ENCODE measurements at places on chromosomes 6 and 20.

DNA sequence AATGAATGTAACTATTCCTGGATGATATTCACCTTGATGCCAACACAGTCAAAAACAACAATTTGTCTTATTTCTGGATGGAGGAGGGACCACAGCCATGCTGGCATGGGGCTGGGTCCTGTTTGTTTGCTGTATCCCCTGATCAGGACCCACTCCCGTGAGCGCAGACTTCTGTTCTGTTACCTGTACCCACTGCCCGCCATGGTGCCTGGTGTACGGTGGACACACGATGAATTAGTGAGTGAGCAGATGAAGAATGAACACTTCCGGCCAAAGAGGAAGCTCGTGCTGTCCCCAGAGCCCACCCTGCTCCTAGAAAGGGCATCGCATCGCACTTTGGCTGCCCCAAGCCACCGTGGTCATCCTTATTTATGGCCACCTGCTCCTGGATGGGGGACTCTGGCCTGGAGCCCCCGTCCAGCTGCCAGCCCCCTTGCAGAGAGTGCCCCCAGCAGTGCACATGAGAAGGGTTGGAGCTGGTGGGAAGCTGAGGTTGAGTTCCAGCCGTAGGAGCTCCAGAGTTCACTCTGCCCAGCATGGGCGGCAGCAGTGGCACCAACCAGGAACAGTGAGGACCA, 100.9 kb downstream of the BMP7 start:
- DNase-seq: no peak

- DNase-seq: no peak
Observed at GRCh38 chr6:151384151-151384550, 7.2 kb downstream of the ZBTB2 start.

- DNase-seq: no peak
Observed at GRCh38 chr20:25280051-25280573, 32.2 kb downstream of the PYGB start.

DNA sequence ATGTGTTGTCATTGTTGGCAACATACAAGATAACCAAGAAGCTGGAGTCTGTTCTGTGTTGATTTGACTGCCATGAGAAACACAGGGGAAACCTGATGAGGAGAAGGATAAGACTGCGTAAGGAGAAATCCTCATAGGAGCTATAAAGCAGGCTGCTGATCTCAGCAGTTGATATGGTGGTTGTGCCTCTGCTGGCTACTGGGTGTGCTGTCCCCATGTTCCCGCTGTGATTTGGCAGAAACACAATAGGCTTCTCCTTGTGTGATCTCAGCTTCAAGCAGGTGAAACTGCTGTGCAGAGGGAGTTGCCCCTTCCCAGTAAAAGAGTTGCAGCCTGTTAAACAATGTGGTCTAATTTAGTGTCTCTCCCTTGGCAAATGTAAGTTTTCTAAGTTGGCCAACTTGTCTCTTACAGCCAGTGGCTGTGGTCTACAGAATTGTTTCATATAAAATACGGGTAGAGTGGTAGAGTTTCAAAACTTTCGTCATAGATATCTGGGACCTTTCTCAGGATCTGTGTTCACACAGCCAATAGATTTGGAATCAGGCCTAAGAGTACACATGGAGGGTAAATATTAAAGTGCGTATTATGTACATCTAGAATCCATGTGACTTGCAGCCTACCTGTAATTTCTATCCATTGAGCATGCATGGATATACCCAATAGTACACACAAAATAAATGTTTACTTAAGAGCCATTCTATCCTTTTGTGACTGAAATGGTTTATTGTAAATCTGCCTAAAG, 78.4 kb downstream of the RNF144B start:
- no peak for DNase-seq

DNA sequence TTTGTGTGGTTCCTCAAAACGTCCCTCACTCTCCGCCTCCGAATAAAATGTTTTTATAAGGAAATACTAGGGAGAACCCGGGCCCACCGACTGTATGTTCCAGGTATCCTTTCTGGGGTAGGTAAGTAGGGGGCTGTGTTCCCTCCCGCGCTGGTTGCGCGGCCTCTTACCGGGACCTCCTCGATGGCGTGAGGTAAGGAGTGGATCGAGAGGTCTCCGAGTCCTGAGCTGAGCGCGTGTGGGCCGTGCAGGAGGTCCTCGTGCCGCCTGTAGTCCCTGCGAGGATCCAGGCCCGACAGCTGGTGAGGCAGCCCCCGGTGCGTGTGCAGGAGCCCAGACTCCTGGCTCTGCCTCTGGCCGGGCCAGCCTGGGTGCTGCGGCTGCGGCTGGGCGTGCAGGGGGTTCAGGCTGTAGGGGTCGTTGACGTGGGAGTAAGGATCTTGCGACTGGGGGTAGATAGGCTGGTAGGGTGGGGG, 5.1 kb downstream of the TFAP2A start:
- no peak for DNase-seq

GRCh38 chr20:34060970-34061369, 51.1 kb downstream of the EIF2S2 start:
- DNase-seq: no peak

- DNase-seq: no peak
Observed at GRCh38 chr6:88561954-88562315, 395.8 kb upstream of the CNR1 start.

- DNase-seq: no peak
Observed at GRCh38 chr6:30913721-30914075, 340 bp upstream of the VARS2 start.

DNA sequence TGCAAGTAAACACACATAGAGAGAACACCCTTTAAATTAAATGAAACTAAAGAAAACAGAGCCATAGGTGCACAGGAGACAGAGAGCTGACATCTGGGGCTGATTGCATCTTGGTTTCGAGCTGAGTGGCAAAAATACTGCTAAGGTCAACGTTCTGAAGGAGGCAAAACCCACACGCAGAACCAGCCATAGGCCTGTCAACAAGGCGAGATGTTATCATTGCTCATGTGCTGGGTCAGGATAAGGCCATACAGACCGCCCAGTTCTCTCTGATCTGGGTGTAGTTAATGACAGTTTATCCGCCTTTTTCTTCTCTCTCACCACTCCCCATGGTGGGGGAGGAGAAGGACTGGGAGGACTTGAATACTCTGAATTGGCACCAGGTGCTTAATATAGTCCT, 4.5 kb upstream of the FAM110A start:
- DNase-seq: no peak

GRCh38 chr6:132703936-132704335, 9.9 kb downstream of the VNN1 start:
- DNase-seq: no peak

DNA sequence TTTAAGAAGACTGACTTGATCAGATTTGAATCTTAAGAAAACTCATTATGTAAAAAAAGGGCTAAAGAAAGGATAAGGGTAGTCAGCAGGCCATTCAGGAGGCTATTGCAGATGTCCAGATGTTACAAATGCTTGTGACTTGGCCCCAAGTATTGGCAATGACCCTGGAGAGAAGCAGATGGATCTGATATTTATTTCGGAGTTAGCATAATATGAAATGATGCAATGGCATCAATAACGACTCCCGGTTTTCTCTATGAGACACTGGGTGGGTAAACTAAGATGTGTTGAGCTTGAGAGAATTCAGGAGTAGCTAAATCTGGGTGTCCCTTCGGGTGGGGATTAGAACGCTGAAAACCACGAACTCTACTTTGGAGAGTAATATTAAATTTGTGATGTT, 149.7 kb downstream of the LAMA2 start:
- no peak for DNase-seq

GRCh38 chr6:21885111-21885510, 291.6 kb downstream of the SOX4 start:
- no peak for DNase-seq

GRCh38 chr6:8558953-8559352, 123.6 kb upstream of the SLC35B3 start:
- DNase-seq: no peak

GRCh38 chr6:8108031-8108660, 5.8 kb upstream of the EEF1E1 start:
- DNase-seq: no peak

DNA sequence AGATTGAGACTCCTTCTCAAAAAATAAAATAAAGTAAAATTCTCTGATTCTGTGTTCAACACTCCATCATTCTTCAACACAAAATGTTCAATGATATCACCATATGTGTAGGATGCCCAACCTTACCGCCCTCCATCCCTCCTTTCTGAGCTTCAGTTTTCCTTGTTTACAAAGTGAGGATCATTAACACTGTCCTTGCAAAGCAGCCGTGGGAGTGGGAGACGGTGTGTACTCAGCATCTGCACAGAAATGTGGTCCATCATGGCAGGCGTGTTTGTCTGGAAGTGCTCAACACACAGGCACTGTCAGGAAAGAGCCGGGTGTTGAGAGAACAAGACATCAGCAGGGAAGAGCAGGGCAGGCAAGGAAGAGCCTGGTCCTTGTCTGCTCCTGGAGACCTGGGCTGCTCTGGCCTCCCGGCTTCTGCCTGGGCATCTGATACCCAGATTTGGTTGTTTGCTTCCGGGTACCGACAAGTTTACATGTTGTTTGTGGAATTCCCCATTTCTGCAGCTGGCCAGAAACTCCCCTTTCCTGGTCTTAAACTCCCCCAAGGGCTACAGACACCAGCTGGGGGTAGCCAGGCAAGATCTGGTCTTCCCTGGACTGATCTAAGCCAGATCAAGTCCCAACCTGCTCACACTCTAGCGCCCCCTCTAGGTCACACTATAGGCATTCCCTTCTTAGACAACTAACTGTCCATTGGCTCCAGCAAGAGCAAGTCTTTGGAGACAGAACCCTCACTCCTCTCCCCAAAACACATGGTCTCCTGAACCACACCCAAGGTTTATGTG, 26.7 kb upstream of the TTPAL start:
- DNase-seq: no peak

DNA sequence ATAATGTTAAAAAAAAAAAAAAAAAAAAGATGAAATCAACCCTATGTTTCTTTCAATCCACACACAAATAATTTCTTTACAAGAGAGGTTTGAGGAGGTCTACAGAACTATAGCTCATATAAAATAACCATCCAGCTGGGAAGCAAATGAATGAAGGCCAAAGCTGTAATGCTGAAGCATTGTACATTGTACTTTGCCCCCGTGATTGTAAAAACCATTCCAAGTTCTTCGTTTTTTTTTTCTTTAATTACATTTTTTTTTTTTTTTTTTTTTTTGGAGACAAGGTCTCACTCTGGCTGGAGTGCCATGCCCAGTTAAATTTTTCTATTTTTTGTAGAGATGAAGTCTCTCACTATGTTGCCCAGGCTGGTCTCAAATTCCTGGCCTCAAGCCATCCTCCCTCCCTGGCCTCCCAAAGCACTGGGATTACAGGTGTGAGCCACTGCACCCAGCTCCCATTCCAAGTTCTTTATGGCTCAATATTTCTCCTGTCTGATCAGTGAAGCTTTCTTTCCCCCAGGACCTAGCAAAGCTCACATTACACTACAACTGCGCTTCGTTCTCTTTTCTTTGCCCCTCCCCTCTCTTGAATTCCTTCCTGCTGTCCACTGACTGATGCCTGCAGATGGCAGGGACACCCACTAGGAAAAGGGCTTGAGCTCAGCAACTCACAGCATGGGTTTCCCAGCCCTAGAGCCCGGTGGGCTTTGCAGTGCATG, 53.0 kb upstream of the NOP56 start:
- DNase-seq: no peak

GRCh38 chr6:163712981-163713380, 298.5 kb downstream of the QKI start:
- DNase-seq: no peak

DNA sequence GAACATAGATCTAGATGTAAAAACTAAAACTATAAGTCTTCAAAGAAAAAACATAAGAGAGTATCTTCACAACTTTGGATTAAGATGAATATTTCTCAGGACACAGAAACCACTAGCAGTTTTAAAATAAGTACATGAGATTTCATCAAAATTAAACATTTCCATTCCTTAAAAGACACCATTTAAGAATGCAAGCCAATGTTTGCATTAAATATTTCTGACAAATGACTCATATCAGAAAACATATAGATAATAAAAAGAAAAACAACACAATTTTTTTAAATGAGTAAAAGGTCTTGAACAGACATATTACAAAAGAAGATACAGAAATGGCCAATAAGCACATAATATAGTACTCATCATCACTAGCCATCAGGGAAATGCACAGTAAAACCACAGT, 59.7 kb downstream of the COL21A1 start:
- DNase-seq: no peak

- DNase-seq: no peak
Observed at GRCh38 chr20:5156675-5157448, 30.1 kb downstream of the CDS2 start.

- DNase-seq: no peak
Observed at GRCh38 chr20:19211661-19212468, 577 bp upstream of the SLC24A3 start.

DNA sequence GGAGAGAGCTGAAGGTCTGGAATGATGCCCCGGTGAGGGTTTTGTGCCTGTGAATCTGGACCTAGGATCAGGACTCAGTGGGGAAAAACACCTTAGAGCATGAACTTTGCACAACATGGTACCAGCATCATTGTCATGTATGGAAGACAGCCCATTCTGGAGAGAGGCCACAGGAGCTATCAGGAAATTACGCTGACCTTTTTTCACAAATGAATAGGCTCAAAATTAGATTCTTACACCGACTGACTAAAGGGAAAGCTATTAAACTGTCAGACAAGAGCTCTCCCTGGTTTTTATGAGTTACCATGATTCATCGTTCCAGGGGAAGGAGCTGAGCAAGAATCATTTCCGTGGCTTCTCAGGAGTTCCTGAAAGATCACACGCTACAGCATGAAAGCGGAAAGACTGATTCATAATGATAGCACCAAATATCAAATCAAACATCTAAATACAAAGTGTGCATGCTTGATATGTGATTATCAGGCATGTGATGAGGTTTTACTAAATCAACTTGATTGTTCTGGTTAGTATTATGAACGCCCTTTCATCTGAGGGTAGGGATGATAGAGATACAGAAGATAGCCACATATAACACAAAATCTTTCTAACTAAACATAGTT, 224.9 kb upstream of the SMLR1 start:
- DNase-seq: no peak

- DNase-seq: peak; percentile 32
Observed at GRCh38 chr6:131914967-131915751, 36.0 kb downstream of the CCN2 start.

- no peak for DNase-seq
Observed at GRCh38 chr20:23231561-23232218, 118.9 kb upstream of the NXT1 start.

DNA sequence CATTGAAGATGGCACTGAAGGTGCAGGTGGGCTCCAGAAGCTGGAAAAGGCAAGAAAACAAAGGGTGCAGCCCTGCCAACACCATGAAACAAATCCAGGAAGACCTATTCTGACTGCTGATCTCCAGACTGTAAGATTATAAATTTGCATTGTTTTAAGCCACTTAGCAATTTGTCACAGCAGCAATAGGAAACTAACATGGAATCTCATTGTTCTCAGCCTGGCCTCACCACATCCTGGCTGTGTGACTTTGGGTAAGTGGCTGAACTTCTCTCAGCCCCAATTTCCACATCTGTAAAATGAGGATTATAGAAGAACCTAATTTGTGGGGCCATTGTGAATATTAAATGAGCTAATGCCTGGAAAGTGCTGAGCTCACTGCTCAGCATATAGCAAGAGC, 160.4 kb upstream of the MAFB start:
- DNase-seq: no peak
